ENCODE measurements at places on chromosomes 12 and 14.
A peak's percentile ranks its signal among the peaks of the same experiment; 100 is the strongest.

GRCh38 chr14:22849212-22849819 lies 12.9 kb downstream of the MMP14 start:
- peak; percentile 86 for DNase-seq

DNA sequence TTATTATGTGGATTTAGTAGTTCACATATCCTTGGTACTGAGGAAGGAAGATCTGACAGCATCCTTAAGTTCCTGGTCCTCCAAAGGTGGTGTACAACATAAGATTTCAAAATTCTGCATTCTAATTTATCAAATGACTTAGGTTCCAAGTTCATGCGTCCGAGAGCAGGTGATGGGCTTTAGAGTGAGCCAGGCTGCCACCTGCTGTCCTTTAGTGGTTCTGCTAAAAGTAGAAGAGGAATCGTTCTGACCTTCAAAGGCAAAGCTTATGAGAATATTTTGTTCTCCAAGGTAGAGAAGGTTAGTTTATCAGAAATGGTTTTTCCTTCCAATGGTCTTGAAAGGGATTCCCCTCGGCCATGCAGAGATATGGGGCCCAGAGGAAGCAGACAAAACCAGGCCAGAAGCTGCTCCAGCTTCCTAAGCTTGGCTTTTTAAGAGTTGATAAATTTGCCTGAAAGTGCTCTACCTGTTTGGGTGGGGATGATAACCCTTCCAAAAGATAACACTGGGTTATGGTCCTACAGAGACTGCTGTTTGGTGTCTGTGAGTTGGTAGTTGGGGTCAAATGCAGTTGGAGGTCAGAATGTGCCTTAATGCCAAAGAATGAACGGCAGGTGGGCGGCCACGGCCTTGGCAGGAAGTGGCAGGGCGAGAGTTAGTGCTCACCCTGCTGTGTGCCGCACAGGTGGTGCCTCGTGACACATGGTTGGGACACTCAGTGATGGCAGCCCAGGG lies 29.1 kb upstream of the LRTM2 start:
- DNase-seq, result no peak

DNA sequence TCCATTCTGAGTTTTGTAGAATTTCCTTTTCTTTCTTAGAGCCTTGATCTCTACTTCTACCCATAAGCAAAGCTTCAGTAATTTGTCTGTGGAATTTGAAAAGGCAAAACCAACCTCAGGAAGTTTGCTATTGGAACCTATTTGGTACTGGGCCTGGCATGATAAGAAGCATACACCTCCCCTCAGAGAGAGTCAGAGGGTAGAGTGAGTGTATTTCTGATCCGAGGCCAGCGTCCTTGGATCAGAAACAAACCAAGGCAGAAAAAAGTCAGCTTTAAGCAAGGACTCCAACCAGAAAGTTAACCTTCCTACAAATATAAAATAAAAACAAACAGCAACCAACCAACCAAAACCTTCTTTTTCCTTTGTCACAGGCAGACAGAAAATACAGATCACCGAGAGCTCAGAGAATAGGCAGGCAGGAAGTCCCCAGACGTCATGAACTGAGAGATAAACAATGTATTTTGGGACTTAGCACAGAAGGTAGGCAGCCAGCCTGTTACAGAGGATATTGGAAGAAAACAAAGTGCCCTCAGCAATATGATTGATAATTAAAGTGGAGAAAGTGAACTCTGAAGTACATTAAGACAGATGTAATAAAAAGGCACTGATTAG lies 141.5 kb downstream of the NEDD1 start:
- DNase-seq, result no peak

DNA sequence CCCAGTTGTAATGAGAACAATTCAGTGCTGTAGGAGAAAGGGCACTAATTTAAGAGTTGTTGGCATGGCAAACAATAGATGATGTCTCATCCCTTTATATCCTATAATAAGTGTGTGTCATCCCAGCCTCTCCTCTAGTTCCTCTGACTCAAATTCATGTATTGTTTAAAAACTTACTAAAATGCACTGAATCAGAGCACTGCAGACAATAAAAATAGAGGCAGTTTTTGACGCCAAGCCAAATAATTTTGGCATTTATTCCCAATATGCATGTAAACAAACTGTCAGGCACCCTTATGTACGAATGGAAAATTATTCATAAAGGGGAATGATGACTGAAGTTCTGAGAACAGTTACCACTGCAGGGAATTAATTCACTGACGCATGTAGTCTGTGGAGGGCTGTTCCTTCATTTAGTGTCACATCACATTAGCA lies 57.9 kb upstream of the TMX1 start:
- DNase-seq, result no peak

- DNase-seq, result no peak
Observed at GRCh38 chr12:14621826-14622225, 54.1 kb upstream of the PLBD1 start.

GRCh38 chr14:75848167-75848913 lies 133.5 kb downstream of the TGFB3 start:
- no peak for DNase-seq

DNA sequence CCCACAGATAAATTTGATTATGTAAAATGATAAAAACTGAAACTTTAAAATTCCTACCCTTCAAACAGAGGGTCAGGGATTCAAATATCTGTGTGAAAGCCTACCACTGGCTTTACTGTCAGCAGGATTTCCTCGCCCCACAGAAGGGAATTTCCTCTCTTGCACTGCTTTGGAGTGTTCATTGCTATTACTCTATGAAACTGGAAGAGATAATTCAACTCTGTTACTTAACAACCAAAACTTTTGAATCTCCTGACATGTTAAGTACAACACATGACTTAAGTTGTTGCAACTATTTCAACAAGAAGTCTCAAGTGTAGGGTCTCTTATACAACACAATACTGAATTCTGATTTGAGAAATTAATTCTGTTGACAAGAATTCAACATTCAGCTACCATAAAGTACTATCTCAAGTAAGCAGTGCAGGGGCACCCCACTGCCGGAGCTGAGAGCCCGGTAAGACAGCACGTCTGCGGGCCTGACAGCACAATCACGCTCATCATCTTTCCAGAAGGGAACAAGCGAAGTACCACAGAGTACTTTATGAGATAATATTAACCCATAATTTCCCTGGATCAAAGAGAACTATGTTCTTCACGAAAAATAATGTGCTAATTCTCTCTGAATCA lies 22.9 kb downstream of the DICER1 start:
- no peak for DNase-seq

- DNase-seq, result no peak
Observed at GRCh38 chr12:70982286-70982685, 61.7 kb upstream of the PTPRR start.
